Type B pancreatic cell (in vitro differentiated cells): ENCODE measurements at places on chromosomes 3 and 15.

DNA sequence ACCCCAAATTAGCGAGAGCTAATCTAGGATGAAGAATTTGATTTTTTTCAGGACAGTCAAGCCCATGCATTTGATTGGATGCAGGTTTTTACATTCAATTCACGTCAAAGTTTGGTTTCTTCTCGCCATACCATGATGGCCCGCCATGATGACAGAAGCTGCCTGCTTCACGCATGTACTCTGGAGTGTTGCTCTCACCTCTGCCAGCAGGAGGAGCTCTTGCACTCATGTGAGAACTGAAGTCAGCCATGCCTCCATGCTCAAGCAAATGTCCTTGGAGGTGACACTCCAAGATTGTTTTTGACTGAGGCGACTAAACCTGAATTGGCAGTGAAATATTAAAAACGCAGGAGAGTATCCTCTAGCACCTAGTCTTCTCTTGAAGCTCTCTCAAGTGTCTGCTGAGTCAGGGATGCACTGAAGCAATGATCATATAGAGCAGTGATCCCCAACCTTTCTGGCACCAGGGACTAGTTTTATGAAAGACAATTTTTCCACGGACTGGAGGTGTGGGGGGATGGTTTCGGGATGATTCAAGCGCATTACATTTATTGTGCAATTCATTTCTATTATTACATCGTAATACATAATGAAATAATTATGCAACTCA lies 120.9 kb downstream of the SAMMSON start:
- no peak for DNase-seq
- H3K36me3 ChIP-seq = no peaks in the 10 kb centered on the region
- no peak overlapping the region for H3K27ac ChIP-seq
- no peaks in the 10 kb centered on the region for H3K27me3 ChIP-seq

DNA sequence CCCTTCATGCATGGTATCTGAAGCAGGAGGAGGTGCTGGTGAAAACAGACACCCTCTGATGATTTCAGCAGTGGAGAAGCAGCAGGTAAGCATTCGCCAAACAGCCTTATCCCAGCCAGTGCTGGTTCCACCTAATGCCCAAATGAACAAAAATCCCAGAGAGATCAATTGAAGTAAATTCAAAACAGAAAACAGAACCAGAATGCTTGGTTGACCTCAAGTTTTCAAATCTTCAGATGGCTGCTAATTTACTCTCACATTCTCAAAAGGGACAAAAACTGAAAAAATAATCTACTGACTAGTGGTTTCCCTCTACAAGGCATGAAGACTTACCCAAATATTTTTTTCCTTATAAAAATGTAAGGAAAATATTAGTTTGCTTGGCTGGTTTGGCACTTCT lies 87.0 kb upstream of the MYO5C start:
- no peaks in the 10 kb centered on the region for H3K4me1 ChIP-seq
- DNase-seq = no peak
- no peaks in the 10 kb centered on the region for H3K27me3 ChIP-seq
- peaks cover 25% of the 10 kb centered on the region for H3K36me3 ChIP-seq
- H3K27ac ChIP-seq = no peak overlapping the region

DNA sequence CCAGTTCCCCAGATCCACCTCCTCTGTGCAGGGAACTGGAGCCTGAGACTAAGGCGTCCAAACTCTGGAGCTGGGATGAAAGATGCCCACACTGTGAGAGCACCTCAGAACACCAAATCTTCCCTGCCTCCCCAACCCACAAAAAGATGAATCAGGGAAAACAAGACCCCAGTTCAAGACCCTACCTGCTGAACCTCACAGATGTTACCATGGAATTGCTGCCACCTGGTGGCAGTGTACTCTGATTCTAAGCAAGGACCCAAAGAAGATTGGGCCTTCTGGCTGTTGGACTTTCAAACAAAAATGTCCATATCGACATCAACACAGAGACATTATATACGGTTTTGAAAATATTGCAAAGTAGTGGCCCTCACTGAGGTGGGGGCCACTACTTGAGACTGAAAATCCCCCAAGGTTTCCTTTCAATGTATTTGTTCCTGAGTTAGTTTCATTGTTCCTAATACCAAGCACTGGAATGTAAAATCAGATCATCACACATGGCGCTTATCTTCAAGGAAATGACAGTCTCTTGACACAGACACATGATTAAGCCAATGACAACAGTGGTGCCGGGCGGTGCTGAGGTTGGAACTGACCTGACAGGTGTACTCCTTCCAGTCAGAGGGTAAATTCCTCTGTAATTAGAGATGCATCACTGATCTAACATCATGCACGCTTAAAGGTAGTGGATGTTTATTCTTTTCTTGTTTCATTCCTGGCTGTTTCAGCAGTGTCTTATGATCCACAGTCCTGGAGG lies 67.6 kb downstream of the SLC6A11 start:
- H3K36me3 ChIP-seq = no peaks in the 10 kb centered on the region
- no peaks in the 10 kb centered on the region for H3K4me1 ChIP-seq
- H3K27me3 ChIP-seq = peaks cover 34% of the 10 kb centered on the region
- H3K27ac ChIP-seq = no peak overlapping the region
- DNase-seq = no peak
- no peak overlapping the region for H3K4me3 ChIP-seq

- no peaks in the 10 kb centered on the region for H3K36me3 ChIP-seq
- H3K27ac ChIP-seq = no peak overlapping the region
- no peak overlapping the region for H3K4me3 ChIP-seq
- no peaks in the 10 kb centered on the region for H3K27me3 ChIP-seq
- H3K4me1 ChIP-seq = no peaks in the 10 kb centered on the region
- DNase-seq = no peak
Observed at GRCh38 chr3:143151004-143151731, 31.6 kb downstream of the CHST2 start.

- peaks cover 6% of the 10 kb centered on the region for H3K27me3 ChIP-seq
- no peaks in the 10 kb centered on the region for H3K36me3 ChIP-seq
- DNase-seq = no peak
- peaks cover 35% of the 10 kb centered on the region for H3K4me1 ChIP-seq
- H3K27ac ChIP-seq = peak overlapping the region; percentile 53
- peak overlapping the region; percentile 18 for H3K4me3 ChIP-seq
Observed at GRCh38 chr3:134309987-134310700, 59.5 kb upstream of the RYK start.

DNA sequence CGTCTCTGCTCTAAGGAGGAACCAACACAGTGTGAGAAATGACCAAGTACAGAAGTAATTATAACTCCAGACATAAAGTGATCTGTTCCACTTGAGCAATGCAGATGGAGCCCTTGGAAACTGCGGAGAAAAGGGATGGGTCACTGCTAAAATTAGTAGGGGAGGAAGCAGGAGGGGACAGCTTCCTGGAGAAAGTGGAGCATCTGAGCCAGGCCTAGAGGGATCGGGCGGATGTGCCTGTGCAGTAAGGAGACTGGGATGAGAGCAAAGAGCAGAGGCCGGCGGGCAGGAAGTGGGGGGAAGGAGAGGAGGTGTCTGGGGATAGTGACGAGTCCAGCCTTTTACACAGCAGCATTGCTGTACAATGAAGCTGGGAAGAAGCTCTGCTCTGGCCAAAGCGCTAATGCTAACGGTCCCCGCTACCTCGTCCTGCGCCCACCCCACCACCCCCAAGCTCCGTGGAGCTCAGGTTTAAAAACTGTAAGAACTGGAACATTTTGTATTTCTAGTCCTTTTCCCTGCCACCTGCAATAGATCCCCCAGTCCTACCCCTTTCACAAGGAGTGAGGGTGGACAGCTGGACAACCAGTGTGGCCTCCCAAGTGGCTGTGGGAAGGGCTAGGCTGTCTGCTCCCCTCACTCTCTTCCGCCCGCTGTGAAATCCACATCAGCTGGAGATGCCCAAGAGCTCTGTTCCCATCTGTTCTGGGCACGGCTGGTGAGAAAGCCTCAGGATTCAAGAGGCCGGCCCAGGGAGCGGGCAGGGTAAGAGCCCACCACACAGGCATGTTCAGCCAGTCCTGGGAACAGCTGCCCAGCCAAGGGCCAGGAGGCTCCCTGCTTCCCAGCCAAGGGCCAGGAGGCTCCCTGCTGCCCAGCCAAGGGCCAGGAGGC lies 53.0 kb upstream of the HES1 start:
- peaks cover 4% of the 10 kb centered on the region for H3K27me3 ChIP-seq
- H3K27ac ChIP-seq = no peak overlapping the region
- no peak for DNase-seq
- no peak overlapping the region for H3K4me3 ChIP-seq

DNA sequence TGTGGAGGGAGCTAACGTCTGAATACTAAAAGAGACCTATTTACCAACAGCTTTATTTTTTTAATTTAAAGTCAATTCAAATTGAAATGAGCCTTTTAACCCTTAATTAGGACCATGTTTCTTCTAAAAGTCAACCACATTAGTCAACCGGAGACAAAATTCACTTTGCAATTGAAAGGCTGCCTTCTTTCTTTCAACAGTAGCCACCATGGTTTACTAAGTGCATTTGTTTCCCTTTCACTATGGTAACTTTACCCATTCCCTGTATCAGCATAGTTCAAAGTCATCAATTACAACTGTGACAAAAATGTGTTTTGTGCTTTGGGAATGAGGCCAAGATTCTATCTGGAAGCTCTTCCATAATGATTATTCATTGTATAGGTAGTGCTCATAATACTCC lies 225.4 kb downstream of the EPHA3 start:
- no peak for DNase-seq
- H3K27me3 ChIP-seq = peaks cover 29% of the 10 kb centered on the region
- H3K36me3 ChIP-seq = no peaks in the 10 kb centered on the region
- H3K27ac ChIP-seq = no peak overlapping the region
- H3K4me1 ChIP-seq = peaks cover 14% of the 10 kb centered on the region

GRCh38 chr3:30894521-30895251 lies at the start of gene GADL1:
Gene GADL1, minus strand, starts transcription at chr3:30894661. Its CDS starts 47 bp downstream, at chr3:30894614.
- peak; percentile 74 for DNase-seq
- H3K27me3 ChIP-seq = peaks cover 45% of the 10 kb centered on the region
- no peak within 1 kb of the TSS for H3K27ac ChIP-seq
- peaks cover 6% of the 10 kb centered on the region for H3K4me1 ChIP-seq

- H3K4me1 ChIP-seq = peaks cover 30% of the 10 kb centered on the region
- peaks cover 12% of the 10 kb centered on the region for H3K36me3 ChIP-seq
- DNase-seq = no peak
- H3K27ac ChIP-seq = no peak overlapping the region
- no peaks in the 10 kb centered on the region for H3K27me3 ChIP-seq
Observed at GRCh38 chr15:80712956-80713355, 17.8 kb downstream of the ABHD17C start.

DNA sequence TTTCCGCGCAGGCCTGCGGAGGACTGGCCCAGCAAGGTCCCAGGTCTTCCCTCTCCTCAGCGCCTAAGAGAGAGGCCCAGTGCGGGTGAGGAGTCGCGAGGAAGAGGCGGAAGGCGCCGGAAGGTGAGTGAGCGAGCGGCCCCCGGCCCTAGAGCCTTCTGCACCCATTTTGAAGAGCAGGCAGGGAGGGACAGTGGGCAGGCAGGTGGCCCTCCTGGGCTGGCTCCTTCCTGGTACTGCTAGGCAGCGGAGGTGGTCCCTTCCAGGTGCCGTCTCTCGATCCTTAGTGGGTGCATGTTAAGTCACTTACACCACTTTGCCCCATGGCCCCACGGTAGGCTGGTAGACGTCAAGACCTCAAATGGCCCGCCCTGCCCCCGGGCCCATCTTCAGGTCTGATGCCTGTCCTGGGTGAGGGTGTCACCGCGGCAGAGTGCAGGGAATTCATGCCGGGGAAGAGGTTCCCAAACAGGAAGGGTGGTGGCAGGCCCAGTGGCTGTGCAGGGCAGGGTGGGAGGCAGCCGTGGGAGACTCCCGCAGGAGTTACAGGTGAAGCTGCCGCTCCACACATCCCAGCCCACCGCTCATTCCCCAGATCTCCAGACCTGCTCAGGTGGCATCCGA lies 14.4 kb downstream of the PAK6 start:
- H3K4me3 ChIP-seq = peak overlapping the region; percentile 92
- H3K27ac ChIP-seq = peak overlapping the region; percentile 82
- no peak for DNase-seq
- peaks cover 48% of the 10 kb centered on the region for H3K27me3 ChIP-seq
- peaks cover 14% of the 10 kb centered on the region for H3K4me1 ChIP-seq
- no peaks in the 10 kb centered on the region for H3K36me3 ChIP-seq

GRCh38 chr3:168495270-168495669 lies 399.5 kb upstream of the GOLIM4 start:
- H3K4me3 ChIP-seq = no peak overlapping the region
- H3K27ac ChIP-seq = no peak overlapping the region
- no peaks in the 10 kb centered on the region for H3K36me3 ChIP-seq
- peaks cover 6% of the 10 kb centered on the region for H3K4me1 ChIP-seq
- DNase-seq = no peak

DNA sequence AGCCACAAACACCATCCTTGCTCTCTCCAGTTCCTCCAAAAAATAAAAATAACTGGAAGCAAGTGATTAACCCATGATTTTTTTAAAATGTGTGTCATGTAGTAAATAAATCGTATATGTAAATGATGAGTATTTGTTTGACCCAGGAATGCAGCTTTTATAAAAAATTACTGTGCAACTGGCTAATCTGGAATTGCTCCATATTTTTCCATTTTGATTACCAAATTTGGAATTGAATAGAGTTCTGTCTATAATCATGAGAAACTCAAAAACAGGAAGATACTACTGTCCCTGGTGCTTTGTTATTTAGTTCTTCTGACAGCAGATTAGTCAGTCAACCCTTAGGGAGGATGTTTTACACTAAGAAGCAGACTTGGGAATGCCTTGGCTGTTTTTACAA lies 116.2 kb downstream of the CCNL1 start:
- H3K4me1 ChIP-seq = no peaks in the 10 kb centered on the region
- no peaks in the 10 kb centered on the region for H3K36me3 ChIP-seq
- H3K27me3 ChIP-seq = no peaks in the 10 kb centered on the region
- no peak overlapping the region for H3K4me3 ChIP-seq
- no peak overlapping the region for H3K27ac ChIP-seq
- no peak for DNase-seq

DNA sequence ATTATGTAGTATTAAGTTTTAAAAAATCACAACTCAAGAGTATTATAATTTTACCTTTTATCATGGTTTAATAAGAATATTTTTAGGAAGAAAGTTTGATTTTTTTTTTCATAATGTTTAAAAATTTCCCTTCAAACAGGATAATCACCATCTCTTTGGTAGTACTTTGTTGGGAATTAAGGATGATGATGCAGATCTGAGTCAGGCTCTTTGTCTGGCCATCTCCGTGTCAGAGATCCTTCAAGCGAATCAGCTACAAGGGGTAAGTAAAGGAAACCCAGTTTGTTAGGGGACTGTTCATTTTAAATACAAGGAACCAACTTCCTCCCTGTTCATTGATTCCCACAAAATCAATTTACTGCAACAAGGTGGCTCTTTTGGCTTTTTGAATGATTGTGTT lies 36.8 kb upstream of the NIT2 start:
- no peak overlapping the region for H3K27ac ChIP-seq
- H3K4me3 ChIP-seq = no peak overlapping the region
- H3K27me3 ChIP-seq = no peaks in the 10 kb centered on the region
- H3K36me3 ChIP-seq = peaks cover 18% of the 10 kb centered on the region
- H3K4me1 ChIP-seq = peaks cover 5% of the 10 kb centered on the region

GRCh38 chr15:49265911-49266310 lies 95.9 kb downstream of the GALK2 start:
- peaks cover 10% of the 10 kb centered on the region for H3K36me3 ChIP-seq
- no peak overlapping the region for H3K27ac ChIP-seq
- no peaks in the 10 kb centered on the region for H3K27me3 ChIP-seq
- no peak overlapping the region for H3K4me3 ChIP-seq
- H3K4me1 ChIP-seq = no peaks in the 10 kb centered on the region

GRCh38 chr3:64799606-64800005 lies 111.8 kb upstream of the ADAMTS9 start:
- DNase-seq = no peak
- no peak overlapping the region for H3K4me3 ChIP-seq
- peaks cover 4% of the 10 kb centered on the region for H3K27me3 ChIP-seq
- no peak overlapping the region for H3K27ac ChIP-seq

- no peaks in the 10 kb centered on the region for H3K27me3 ChIP-seq
- no peak overlapping the region for H3K27ac ChIP-seq
- H3K4me1 ChIP-seq = peaks cover 47% of the 10 kb centered on the region
- H3K4me3 ChIP-seq = no peak overlapping the region
- H3K36me3 ChIP-seq = no peaks in the 10 kb centered on the region
Observed at GRCh38 chr15:66651198-66651597, 50.8 kb upstream of the SMAD6 start.
